ENCODE measurements at places on chromosomes 16 and 17.

GRCh38 chr17:2253768-2254406, 49.7 kb downstream of the SMG6 start:
- no peak for DNase-seq

DNA sequence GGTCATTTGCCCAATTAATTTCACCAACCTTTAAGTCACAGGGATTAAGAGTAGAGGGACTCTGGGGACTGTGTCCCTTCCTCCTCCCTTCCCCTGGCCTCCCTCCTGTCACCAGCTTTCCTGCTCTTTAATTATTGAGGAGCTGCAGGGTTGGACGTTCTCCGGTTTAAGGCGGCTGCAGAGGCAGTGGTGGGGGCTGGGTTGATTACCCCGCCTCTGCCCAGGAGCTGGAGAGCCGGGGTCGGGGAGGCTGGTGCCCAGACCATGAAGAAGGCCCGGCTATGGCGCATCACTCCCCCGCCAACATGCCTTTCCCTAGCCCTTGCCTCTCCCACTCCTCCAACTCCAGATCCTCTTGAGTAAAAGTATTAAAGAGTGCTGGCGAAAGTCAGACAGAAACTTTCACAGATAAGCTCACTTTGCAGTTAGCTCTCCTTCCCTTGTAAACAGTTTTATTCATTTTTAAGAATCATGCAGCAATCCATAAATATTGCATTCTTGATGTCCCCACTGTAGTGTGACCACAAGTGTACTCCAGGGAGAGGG, 1.1 kb upstream of the FOXJ1 start:
- no peak for DNase-seq

GRCh38 chr17:64315032-64315490, 52.0 kb upstream of the TEX2 start:
- DNase-seq: no peak

DNA sequence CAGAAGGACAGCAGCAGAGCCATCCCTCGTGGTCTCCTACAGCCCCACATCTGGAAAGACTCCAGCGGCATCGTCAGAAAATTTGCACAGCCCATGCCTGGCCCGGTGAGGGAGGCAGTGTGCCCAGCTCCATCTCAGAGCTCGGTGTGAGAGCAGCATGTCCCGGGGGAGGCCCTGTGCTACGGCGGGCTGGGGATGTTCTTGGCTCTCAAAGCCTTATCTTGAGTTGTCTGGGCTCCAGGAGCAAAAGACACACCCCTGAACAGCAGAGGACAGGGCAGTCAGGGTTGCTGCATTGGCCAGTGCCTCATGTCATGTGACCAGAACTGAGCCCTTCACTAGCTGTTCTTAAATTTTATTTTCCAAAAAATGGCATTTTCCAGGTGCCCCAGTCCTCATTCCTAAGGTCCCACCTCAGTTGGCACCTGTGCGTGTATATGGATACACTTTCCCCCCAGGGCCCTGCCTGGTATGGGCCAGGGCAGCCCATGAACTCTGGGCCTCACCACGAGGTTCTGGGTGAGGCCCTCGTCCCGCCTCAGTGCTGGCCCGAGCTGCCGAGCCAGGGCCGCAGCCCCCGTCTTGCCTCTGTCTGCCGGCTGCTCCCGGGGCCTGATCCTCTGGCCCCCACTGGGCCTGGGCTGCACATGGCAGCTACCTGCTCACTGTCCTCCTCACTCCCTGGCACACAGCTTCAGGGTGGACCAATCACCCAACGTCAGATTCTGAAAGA, 3.0 kb downstream of the NUDT16L1 start:
- DNase-seq: no peak

- DNase-seq: no peak
Observed at GRCh38 chr16:82609140-82609539, 17.6 kb upstream of the CDH13 start.

DNA sequence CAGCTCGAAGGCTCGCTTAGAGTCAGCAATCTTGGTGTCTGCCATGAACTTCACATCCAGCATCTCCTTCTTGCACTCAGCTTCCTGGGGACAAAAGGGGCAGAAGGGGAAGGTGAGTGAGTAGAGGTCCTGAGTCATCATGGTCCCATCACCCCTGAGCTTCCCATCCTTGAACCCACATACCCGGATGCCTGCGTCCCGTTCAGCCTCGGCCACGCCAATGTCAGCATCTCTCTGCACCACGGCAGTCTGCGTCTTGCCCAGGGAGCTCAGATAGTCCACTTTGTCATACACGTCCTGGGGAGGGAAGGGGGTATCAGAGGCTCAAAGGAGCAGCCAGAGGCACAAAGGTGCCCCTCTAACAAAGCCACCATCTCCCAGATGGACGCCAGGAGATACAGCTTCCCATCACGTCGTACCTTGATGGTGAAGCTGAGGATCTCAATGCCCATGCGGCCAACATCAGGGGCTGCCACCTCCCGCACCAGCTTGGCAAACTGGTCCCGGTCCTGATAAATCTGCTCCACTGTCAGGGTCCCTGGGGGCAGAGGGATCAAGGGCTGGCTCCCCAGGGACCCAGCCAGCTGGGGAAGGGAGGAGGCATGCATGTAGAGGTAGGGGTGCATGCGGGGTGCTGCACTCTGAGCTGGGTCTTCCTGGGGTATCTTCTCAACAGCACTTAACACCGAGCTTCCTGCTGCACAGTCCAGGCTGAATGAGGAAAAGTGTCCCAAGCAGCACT, 15.2 kb downstream of the FLOT2 start:
- no peak for DNase-seq

GRCh38 chr16:1225051-1225451, at the start of gene TPSG1:
TPSG1 (minus strand) TSS chr16:1225268; CDS start chr16:1225252, 16 bp downstream.
- no peak for DNase-seq

DNA sequence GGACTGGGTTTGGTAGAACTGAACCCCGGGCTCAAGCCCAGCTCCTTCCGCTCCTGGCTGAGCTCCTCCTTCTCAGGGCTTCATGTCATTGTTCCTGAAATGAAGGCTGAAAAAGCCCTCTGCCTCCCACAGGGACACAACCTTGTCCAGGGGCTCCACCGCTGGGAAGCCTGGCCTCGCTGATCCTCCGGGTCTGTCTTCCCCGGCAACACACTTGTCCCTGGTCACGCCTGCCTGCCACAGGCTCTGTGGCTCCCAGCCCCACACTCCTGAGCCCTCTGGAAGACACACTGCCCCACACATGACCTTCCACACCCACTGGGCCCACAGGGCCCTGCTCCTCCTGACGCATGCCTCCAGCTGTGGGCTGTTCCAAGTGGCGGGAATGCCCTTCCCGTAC, 18.0 kb upstream of the ZC3H18 start:
- DNase-seq: no peak

DNA sequence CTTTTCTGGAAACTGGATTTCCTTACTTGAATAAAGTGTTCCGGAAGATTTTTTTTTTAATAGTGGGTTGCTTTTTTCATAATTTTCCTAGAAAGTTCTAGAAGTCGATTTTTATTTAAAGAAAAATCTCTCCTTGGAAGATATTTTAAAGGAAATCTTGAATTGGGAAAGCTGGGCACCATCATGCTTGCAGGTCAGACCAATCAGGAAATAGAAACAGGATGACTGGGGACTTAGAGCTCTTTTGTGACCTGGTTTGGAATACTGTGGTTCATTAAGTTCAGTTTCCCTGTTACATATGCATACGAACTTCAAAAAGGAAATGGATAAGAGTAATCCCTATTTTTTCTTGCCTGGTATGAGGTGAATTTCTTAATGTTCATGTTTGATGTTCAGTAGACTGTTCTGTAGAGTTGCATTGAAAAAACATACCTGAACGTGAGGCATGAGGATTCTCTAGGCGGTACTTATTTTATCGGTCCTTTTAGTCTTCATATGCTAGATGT, 1.2 kb downstream of the NFATC3 start:
- DNase-seq: no peak

DNA sequence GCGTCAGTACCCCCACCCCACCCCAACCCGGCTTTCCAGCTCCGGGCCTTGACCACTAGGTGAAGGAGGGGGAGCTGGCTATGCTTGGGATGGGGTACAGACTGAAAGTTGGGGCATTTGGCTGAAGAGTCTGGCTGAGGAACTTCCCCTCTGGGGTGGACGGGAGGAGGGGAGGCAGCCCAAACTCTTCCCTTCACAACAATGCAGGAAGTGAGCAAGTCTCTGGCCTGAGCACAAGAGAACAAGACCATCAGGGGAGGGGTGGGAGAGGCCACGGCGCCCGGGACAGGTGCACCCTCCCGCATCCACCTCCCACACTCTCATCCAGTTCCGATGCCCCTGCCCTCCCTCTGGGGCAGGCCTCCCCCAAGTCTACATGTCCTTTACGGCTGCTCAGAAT, 5.6 kb downstream of the USH1G start:
- DNase-seq: no peak

DNA sequence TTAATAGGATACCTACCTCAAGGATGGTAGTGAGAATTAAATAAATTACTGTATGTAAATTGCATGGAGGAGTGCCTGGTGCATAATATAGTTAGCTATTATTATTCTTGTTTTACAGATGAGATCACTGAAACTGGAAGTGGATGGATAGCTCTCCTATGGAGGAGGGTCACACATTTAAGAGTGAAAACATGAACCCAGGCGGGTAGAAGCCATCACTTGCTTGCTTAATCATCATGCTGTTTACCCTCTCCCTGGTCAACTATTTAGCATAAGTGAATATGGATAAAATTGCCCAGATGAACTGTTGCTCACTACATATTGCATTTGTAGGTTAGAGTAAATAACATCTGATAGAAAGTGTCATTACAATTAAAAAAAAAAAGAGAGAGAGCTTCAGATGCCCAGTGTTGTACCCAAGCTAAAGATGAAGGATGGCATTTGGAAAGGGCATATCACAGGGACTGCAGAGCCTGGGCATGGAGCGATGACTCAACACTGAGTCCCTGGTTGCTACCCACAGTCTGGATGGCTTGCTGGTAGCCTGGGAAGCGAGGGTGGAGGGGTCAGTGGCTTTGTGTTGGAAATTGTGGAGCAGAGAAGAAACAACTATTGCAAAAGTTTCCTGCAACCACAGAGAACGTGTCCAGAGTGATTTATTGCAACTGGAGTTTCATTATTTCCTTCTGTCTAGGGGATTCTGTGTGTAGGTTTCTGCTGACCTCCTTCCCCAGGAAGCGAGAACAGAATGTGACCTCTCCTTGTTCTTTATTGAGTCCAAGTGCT, 414.4 kb downstream of the SHISA9 start:
- DNase-seq: no peak

Measured in hypothalamus (tissue), 51 donors.